ENCODE measurements at places on chromosomes 2 and 18. TPM values are rescaled to one million over a fixed set of nuclear protein-coding genes. Genes with fewer than 3 reads are reported as not detected.
A peak's percentile ranks its signal among the peaks of the same experiment; 100 is the strongest.

Gene G6PC2
- not detected for total RNA-seq

- no peak for DNase-seq
Observed at GRCh38 chr18:67035026-67035425, 431.1 kb upstream of the CDH19 start.

- no peak for DNase-seq
Observed at GRCh38 chr2:2570871-2571270, 239.8 kb upstream of the MYT1L start.

DNA sequence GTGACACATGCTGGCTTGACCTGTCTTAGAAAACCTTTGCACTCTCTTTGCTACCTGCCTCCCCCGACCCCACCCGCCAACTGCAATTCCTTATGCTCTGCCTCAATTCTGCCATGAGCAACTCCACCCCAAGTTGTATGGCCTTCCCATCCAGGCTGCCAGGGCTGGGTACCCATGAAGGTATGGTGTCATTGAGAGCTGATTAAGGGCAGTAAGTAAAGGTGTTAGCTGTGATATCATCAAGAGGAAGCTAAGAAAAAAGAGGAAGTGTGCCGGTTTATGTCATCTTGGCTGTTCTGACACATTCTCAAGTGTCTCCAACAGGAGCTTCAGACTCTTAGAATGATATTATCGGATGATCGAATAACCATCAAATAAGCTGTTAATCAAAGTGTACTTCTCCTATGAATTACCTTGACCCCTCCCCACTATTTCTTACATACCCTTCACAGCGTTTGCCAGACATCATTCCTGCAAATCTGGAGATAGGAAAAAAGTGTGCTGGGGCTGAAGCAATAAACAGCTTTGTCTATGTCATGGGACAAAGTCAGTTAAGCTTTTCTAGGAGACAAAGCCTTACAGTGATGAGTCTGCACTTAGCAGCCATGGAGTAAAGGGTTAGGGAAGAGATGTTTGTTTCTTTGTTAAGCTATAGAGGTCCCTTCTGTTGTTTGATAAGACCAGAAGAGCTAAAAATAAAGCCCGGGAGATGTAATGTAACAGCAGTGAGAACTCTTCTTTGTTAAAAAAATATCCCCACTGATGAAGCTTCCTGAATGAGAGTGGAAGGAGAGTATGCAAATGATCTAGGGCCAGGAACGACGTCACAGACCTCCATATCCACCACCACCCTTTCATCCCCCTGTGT is 40.4 kb upstream of the SMAD2 start:
- DNase-seq, result peak; percentile 73

DNA sequence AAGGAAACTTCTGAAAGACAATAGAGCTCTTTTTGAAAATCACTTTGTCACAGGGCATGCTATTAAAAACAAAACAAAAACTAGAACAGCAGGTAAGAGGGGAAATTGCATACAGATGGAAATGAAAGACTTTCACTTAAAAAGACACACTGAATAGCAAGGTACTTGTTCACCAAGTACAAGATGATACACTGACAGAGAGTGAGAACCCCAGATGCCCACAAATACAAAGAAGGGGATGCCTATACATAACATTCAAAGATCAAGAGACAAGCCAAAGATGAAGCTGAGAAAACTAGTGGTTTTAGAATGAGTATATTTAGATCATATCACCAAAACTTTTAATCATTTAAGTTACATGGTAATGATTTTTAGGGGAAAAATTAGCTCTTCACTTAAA is 60.7 kb downstream of the ASXL2 start:
- DNase-seq, result no peak

Gene VIT
- total RNA-seq, result not detected

DNA sequence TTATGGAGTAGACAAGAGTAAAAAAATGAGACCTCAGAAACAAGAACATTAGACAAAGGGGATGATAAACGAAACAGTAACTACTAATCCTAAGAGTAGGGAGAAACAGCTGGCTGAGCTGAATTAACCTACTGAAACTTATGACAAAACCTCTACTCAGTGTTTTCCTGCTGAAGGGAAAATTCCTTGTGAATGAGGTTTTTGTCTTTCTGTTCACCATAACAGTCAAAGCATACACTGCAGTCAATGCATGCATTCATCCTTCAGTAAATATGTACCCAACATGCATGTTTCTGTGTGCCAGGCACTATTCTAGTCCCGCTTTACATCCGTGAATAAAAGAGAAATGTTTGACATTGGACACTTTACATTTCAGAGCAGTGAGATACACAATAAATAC is 805.6 kb upstream of the KLHL29 start:
- no peak for DNase-seq

DNA sequence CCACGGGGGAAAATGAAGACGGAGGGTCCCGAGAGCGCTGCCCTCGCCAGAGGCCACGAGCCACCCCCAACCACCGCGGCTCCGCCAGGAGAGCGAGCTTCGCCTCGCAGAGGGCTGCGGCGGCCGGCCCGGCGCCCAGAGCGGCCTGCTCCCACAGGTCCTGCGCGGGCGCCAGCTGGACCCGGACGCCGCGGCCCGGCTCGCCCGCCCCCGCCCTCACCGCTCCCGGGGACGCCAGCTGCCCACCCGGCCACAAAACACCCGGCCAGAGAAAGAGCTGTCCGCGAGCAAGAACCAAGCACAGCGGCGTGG is 709 bp downstream of the PTPN2 start:
- DNase-seq, result no peak

Gene CNDP1
- 0.57 TPM for total RNA-seq

- DNase-seq, result no peak
Observed at GRCh38 chr18:69946608-69947155, 991 bp downstream of the CD226 start.

- no peak for DNase-seq
Observed at GRCh38 chr2:226760412-226761194, 39.0 kb downstream of the IRS1 start.

Gene REV1
- total RNA-seq, result 69.5 TPM

- DNase-seq, result no peak
Observed at GRCh38 chr2:71586471-71586870, 133.1 kb downstream of the DYSF start.

Gene COL3A1
- total RNA-seq, result not detected

Gene AGXT
- total RNA-seq, result not detected

- DNase-seq, result no peak
Observed at GRCh38 chr2:70733646-70734180, 34.3 kb downstream of the ADD2 start.

DNA sequence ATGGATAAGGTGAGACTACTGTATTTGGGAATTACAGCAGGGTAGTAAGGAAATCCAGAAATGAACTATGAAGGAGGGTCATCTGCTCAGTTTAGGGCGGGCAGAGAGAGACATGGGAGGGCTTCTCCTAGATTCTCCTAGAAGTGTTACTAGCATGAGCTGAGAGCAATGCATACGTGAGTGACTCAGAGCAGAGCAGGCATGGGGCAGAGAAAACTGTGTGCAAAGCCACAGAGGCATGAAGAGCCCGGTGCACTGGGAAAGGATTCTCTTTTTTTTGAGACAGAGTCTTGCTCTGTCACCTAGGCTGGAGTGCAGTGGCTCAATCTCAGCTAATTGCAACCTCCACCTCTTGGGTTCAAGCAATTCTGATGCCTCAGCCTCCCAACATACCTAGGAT is 116.2 kb downstream of the SOCS6 start:
- DNase-seq, result no peak

GRCh38 chr2:239035997-239036731 is 188.3 kb downstream of the TWIST2 start:
- no peak for DNase-seq

DNA sequence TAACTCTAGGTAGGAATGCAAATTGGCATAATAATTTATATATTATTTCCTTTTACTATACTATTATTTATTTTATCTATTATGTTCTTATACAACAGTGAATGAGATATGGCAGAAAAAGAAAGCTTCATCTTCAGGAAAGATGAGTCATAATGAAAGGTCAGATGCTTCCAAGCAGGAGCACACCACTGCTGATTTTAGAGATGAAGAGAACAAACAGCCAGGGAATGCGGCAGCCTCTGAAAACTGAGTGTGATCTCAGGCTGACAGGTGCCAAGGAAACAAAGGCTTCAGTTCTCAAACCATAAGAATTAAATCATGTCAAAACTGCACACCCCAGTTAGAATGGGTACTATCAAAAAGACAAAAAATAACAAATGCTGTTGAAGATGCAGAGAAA is 149.0 kb downstream of the CCDC178 start:
- DNase-seq, result no peak

Gene ZNF804A
- total RNA-seq, result 2.4 TPM

Gene ANAPC1
- 69.3 TPM for total RNA-seq

GRCh38 chr2:64937687-64938491 is 51.3 kb upstream of the SLC1A4 start:
- DNase-seq, result peak; percentile 68

GRCh38 chr2:134500211-134500935 is 218.4 kb downstream of the TMEM163 start:
- DNase-seq, result no peak

Gene PKDCC
- total RNA-seq, result not detected

GRCh38 chr2:101149241-101150192 is 1.7 kb downstream of the TBC1D8 start:
- DNase-seq, result no peak

DNA sequence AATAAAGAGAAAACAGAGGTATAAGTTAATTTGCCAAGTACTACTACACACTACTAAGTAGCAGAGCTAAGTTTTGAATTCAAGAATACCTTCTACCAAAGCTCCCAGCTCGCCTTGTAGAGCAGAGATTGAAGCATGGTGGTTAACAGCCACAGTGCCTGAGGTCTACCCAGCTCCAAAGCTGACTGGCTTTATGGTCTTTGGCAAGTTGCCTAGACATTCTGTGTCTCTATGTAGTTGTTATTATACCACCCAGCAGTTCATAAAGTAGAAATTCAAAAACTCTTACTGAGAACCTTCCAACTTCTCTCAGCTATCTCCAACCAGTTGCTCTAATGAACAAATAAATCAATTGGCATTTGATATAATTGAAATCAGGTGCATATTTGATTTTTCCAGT is 87.8 kb downstream of the PDE11A start:
- DNase-seq, result no peak

DNA sequence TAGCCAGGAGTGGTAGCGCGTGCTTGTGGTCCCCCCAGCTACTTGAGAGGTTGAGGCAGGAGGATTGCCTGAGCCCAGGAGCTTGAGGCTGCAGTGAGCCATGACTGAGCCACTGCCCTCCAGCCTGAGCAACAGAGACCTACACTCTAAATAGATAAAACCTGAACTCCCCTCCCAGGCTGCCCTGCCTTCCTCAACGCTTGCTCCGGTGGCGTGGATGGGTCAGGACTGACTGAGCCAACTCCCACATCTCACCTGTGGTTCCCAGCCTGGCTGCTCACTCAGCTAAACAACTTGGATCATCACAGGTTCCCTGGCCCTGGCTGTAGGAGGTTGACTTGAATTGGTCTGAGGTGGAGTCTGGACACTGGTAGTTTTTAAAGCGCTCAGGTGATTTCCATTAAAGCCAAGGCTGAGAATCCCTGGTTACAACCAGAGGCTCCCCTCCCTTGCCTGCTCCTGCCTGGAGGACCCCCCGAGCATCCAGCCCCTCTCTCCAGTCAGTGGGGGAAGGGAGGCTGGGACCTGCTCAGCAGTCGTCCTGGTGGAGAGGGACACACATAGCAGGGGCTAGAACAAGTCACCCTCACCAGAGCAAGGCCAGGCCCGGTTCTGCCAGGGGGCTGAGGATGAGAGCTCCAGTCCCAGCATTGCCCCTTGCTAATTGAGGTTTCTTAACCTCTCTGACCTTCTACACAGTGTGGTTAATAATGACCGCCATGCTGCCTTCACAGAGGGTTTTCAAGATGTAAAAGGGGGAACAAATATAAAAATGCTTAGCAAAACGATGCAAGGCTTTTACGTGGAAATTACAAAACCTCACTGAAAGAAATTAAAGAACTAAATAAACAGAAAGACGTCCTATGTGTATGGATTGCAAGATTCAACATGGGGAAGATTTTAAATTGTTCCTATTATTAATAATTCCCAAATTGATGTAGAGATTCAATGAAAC is 46.9 kb upstream of the TAF1B start:
- DNase-seq, result no peak

Gene CAPN13
- not detected for total RNA-seq

- DNase-seq, result no peak
Observed at GRCh38 chr2:15448250-15448839, 112.8 kb downstream of the NBAS start.

- DNase-seq, result no peak
Observed at GRCh38 chr2:175309799-175310198, 128.3 kb upstream of the ATP5MC3 start.

GRCh38 chr18:10314066-10314465 is 140.4 kb upstream of the APCDD1 start:
- DNase-seq, result no peak

DNA sequence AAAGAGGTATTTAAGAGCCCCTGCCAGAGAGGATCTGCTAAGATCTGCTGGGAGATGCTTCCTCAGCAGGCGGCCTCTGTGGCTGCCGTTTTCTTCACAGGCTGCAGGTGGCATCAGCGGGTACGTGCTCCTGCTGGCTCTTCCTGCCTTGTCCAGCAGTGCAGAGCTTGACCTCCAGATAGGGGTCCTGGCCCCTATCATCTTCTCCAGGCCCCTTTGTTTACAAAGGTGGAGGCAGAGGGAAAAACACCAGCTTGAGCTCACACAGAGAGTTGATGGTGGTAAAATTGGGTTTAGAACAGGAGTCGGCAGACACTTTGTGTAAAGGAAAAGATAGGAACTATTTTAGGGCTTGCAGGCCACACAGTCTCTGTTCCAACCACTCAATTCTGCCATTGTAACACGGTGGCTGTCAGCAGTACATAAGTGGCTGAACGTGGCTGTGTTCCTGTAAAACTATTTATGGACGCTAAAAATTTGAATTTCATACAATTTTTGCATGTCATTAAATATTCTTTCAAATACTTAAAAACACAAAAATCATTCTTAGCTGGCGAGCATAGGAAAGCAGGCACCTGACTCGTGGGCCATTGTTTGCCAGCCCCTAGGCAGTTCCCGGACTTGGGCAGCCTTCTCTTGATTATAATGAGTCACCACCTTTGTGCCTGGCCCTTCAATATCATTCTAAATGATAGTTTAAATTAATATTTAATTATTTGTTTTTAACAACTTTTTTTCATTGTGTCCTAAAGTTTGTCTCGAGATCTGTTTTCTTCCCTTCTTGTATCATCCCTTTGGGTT is 98.2 kb upstream of the B3GNT7 start:
- peak; percentile 68 for DNase-seq

GRCh38 chr2:45134014-45134413 is 124.8 kb upstream of the SIX2 start:
- no peak for DNase-seq

DNA sequence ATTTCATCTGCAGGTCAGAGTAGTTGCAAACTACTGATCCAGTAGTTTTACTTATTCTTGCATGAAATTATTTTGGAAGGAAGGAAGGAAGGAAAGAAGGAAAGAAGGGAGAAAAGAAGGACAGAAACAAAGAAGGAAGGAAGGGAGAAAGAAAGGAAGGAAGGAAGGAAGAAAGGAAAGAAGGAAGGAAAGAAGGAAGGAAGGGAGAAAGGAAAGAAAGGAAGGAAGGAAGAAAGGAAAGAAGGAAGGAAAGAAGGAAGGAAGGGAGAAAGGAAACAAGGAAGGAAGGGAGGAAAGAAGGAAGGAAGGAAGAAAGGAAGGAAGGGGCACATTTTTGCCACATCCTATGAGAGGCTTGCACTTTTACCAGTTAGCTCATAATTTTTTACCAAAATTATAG is 186.2 kb downstream of the LRRTM4 start:
- no peak for DNase-seq

Gene ARHGAP28
- total RNA-seq, result not detected

Gene ALPP
- not detected for total RNA-seq

- no peak for DNase-seq
Observed at GRCh38 chr2:40716879-40717278, 265.0 kb upstream of the SLC8A1 start.

Gene FBXO36
- 1.5 TPM for total RNA-seq

Gene TRIM54
- not detected for total RNA-seq

Gene CAPN14
- 6.0 TPM for total RNA-seq

Gene PTPRN
- not detected for total RNA-seq

Measured in B cell (primary cell).